ENCODE measurements at places on chromosomes 3 and 15.

GRCh38 chr3:99388780-99389179, 249.6 kb upstream of the COL8A1 start:
- DNase-seq = no peak

- no peak for DNase-seq
Observed at GRCh38 chr3:132925256-132925930, 112.8 kb upstream of the TMEM108 start.

DNA sequence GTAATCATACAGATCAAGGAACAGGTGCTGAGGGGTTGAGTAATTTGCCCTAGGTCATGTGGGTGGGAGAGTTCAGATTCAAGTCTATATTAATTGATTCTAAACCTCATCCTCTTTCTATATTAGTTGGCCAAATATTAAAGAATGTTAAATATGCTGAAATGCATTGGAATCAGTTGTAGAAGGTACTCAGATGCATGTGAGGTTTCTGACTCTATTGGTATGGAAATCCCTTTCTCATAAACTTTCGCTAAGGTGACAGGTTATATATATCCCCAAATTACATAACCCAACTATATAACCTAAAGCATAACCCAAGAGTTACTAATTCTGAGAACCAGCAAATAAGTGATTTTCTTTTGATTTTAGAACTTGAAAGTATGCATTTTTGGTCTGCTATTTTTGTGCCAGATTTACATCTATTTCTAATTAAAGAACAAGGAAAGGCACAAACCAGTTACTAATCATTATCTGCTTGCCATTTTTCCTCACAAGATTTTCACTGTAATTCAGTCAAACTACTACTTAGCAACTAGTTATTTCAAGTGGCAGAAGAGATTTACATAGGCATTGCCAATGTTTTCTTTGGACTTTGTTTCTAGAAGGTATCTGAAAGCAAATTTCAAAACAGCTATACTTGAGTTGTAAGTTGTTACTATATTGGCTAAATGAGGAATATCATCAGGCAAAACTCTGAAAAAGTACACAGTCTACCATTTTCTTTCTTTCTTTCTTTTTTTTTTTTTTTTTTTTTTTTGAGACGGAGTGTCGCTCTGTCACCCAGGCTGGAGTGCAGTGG, 201.3 kb downstream of the RBMS3 start:
- no peak for DNase-seq

- DNase-seq = no peak
Observed at GRCh38 chr15:28912422-28912821, 26.6 kb downstream of the APBA2 start.

DNA sequence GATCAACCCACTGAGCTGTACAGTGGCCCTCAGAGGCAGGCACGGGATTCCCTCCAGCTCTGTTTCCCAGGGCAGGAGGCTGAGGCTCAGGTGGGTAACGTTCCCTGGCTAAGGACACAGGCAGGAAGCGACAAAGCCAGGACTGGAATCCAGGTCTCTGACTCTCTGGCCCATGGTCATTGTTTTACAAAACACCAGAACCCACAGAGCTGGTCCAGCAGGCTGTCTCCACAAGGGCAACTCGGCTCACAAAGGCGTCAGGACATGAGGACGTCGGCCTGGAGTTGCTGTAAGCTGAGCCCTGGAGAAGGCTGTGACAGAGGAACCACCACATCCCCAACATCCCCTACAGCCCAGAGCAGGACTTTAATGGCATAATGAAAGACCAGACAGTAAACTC, 30.7 kb downstream of the NUP210 start:
- no peak for DNase-seq

GRCh38 chr3:190385731-190386688, 2.0 kb upstream of the CLDN16 start:
- DNase-seq = peak; percentile 97

- no peak for DNase-seq
Observed at GRCh38 chr3:183247011-183247589, 6.0 kb upstream of the B3GNT5 start.

DNA sequence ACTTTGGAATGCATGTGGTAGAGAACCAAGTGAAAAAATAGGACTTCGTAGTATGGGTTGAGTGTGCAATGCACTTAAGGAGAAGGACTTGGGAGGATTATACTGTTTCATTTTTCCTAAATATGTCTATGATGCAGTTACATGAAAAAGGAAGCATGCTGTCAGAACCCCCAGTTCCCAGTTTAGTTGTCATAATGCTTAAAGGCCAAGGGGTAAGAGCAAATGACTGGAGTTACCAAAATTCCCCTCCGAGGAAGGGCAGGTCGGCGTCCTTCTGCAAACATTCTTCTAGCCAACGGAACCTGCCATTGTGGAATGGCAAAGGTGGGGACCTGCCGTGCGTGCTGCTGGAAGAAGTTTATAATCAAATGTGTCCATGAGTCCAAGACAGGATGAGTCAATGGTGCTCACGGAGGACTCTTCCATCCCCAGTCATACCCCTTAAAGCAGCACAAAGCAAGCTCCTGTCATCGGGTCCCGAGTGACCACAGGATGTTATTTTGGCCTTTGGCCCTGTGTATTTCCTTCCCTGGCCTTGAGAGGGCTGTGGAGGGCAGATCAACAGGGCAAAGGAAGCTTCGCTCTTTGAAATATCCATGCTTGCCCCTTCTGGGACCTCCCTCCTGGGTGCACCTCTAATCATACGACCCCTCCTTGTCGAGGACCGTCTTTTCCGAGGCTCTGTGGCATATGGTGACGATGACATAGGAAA, 93.2 kb downstream of the SLCO3A1 start:
- no peak for DNase-seq

DNA sequence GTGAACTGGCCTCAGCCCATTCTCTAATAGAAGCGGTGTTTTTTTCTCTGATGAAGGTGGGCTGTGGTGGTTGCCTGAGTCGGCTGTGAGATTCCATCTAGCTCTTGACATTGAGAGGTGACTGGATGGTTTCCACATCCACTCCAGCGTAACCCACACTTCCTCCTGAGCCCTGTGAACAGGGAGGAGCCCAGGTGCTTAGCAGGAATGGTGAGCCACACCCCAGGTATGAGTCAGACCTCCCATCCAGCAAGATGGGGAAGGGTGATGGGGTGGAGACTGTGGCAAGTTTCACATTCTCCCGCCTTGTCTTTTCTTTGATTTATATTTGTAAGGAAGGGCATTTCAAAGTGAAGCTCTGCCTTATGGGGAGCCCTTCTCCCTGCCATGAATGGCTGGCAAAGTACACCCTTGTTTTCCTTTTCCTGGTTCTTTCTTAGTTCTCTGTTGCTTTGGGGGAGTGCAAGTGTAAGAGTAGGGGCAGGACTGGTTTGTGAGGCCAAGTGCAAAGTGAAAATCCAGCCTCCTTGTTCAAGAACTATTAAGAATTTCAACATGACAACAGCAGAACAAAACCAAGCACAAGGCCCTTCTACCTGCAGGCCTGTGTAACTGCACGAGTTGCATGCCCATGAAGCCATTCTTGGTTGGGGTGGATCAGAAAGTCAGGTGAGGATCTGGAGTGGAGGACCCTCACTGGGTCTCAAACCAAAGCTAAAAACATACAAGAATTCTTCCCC, 4.6 kb upstream of the TPRG1 start:
- DNase-seq = no peak

DNA sequence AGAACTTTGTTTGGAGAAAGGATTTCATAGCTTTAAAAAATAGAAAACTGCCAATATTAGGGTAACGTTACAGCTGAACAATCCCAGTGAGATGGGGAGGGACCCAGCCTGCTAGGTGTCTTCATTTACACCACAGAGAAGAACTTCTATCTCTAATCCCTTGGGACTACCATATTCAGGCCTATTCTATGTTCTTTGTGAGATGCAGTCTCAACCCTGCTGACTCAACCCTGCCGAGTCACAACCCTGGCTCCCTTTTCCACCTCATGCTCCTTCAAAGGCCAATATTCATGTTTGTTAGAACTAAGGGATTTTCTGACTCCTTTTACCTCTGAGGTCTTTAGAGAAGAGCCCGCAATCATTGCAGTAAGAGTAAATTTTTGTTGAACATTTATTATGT, 350.5 kb downstream of the EPHB1 start:
- DNase-seq = no peak

- no peak for DNase-seq
Observed at GRCh38 chr15:38066612-38067011, 132.2 kb downstream of the TMCO5A start.

DNA sequence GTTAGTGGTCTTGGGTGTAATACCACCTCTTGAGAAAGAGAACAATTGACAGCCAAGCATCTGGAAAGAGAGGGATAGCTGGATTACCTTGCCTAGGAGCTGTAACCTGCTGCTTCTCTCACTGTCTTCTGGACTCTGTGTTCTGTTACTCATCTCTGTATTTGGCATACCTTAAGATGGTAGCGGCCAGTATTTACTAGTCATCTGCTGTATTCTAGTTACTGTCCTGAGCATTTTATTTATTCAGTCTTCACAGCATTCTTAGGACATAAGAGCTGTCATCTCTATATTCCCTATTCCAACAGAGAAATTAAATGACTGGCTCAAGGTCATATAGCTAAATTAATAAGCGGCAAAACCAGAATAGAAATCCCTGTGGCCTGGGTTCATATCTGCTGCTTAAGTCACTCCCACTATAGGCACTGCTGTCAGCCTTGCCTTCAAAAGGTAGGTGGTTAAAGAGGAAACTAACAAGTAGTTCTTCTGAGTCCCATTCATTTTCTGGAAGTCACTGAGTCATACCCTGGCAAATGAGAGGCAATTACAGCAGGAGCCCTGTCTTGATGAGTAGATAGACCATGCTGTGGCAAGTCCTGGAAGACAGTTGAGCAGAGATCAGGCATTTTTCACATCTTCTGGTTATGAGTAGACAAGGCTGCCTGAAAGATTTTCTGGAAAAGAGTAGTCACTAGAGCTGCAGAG, 68.2 kb downstream of the RAB7A start:
- peak; percentile 57 for DNase-seq

GRCh38 chr15:65529762-65530317, 423 bp upstream of the HACD3 start:
- DNase-seq = no peak

GRCh38 chr15:35630532-35630931, 84.6 kb upstream of the DPH6 start:
- no peak for DNase-seq

DNA sequence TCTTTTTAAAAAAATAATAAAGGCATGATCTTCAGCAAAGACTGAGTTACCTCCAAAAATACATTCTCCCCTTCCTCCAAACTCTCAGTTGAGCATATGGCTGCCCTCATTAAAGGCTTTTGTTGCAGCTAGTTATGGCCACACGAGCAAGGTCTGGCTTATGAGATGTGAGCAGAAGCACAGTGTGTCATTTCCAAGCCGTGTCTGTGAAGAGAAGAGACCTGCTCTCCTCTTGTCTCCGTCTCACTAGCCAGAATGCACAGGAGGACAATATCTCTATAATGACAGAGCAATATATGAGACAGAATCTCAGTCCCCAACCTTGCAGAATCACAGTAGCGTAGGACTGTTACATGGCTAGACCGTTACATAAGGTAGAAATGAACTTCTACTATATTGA, 152.3 kb downstream of the MAGI1 start:
- no peak for DNase-seq

- no peak for DNase-seq
Observed at GRCh38 chr15:71493526-71493925, 316.8 kb upstream of the NR2E3 start.

GRCh38 chr15:64930019-64930652, 18.4 kb downstream of the ANKDD1A start:
- DNase-seq = no peak

DNA sequence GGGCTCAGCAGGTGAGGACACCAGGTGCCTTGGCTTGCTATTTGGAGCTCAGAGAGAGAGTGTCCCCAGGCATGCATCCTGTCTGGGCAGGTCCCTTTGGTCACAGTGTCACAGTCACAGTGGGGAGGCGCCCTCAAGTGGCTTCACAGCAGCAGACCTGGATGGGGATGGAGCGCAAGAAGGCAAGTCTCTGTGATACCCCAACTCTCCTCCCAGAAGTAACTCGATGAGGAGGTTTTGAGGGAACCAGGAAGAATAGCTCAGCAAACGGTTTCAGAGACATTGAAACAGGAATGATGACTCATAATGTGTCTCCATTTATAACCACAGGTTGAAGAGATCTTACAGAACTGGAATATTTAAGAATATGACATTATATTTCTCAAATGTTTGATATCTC, 66.5 kb upstream of the SH3GL3 start:
- peak; percentile 6 for DNase-seq

GRCh38 chr15:76951220-76951619, 19.7 kb downstream of the RCN2 start:
- DNase-seq = no peak

DNA sequence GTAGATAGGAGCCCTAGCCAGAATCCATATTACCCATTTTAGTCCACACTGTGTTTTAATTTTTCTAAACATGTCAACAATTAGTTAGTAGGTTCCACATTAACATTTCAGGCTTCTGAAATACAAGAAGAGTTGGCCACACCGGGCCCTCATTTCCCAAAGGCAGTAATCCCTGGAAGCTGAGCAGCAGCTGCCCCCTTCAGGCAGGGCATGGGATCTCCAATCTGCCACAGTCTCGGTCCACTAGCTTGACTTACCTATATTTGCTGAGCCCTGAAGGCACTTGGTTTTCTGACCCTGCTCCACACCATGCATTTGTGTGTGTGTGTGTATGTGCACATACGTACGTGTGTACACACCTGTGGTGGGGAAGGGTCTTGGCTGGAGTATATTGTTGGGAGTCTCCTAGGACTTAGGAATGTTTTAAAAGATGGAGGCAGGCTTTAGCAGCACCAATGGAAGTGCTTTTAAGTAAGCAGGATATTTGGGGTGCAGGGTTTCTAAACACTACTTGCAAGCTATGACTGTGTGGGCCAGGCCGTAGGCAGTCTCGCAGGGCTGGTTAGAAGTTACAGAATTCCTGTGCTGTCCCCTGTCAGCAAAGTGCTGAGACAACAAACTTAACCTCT, 71.2 kb upstream of the SOX14 start:
- DNase-seq = no peak

DNA sequence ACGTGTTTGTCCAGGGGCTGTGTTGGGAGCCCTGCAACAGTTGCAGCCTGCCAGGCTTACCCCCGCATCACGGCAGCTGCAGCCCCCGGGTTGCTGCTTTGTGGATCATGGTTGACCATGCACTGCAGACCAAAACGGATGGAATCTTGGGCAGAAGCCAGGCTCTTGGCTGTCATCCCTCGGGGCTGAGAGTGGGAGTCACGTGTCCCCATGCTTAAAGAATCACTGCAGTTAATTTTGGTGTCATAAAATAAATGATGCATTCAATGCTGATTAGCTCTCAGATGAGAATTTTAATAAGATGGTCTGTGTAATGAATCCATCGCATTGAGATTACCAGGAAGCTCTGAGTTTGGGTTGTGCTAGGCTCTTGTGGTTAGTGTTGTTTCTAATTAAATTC, 115.6 kb downstream of the CHDH start:
- DNase-seq = peak; percentile 6

Data from brain microvascular endothelial cell (primary cell).